Fibroblast of lung (primary cell): ENCODE measurements at places on chromosomes 1 and 21. TPM values are rescaled to one million over a fixed set of nuclear protein-coding genes. Genes with fewer than 3 reads are reported as not detected.

- H3K4me1 ChIP-seq: no peaks in the 10 kb centered on the region
- no peak overlapping the region for H3K27ac ChIP-seq
- H3K27me3 ChIP-seq: no peaks in the 10 kb centered on the region
- DNase-seq: no peak
Measured at GRCh38 chr1:64775113-64775512, 30.2 kb downstream of the RAVER2 start.

DNA sequence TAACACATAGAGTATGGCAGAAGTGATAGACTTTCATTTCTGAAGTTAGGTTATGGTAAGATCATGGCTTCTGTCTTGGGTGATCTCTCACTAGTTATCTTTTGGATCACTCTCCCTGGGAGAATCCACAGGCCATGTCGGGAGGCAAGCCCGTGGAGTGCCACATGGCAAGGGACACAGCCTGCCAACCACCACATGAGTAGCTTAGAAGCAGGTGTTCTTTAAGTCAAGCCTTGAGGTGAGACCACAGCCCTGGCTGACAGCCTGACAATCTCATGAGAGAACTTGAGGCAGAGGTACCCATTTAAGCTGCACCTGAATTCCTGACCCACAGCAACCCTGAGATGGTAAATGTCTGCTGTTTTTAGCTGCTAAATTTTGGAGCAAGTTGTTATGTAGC lies 130.4 kb downstream of the KCNN3 start:
- no peaks in the 10 kb centered on the region for H3K4me1 ChIP-seq
- H3K27me3 ChIP-seq: no peaks in the 10 kb centered on the region
- no peak for DNase-seq
- H3K4me3 ChIP-seq: no peak overlapping the region
- H3K27ac ChIP-seq: no peak overlapping the region

DNA sequence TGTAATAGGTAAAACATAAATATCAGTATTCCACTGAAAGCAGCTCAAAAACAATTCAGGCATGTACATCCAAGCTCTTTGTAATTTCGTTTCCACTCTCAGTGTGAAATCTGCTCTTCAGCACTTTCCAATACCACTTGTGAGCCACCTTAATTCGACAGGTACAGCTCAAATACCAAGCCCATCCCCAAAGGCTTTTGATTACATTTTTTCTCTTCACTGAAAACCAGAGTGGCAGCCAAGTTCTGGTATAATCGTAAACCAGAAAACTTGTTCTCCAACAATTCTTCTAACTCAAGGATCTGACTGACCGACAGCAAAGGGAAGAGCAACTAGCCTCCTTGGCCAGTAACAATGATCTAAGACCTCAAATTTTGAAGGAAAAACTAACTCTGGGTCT lies 36.8 kb downstream of the FBXO42 start:
- no peak for DNase-seq
- H3K4me3 ChIP-seq: no peak overlapping the region
- H3K4me1 ChIP-seq: no peaks in the 10 kb centered on the region
- H3K27ac ChIP-seq: no peak overlapping the region

DNA sequence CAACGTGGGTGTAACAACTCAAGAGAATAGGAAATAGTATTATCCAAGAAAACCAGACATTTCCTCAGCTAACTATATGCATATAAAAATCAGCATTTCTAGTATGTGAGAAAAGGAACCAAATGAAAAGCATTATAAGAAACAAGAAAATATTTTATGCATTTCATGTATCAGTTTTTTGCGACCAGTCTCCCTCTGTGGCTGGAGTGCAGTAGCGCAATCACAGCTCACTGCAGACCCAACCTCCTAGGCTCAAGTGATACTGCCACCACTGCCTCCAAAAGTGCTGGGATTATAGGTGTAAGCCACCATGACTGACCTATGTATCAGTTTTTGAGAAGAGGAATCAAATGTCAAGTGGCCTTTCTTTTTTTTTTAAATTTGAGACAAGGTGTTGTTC lies 31.0 kb downstream of the SLC16A1 start:
- no peaks in the 10 kb centered on the region for H3K27me3 ChIP-seq
- H3K36me3 ChIP-seq: no peaks in the 10 kb centered on the region
- no peak overlapping the region for H3K27ac ChIP-seq
- H3K4me1 ChIP-seq: no peaks in the 10 kb centered on the region
- H3K4me3 ChIP-seq: no peak overlapping the region
- DNase-seq: no peak

KIF26B gene
- 6.1 and 6.9 TPM in 2 replicates for total RNA-seq

ANKRD65 gene
- 1.3 and 2.0 TPM in 2 replicates for total RNA-seq

DNM3 gene
- total RNA-seq: 1.8 and 3.6 TPM in 2 replicates
